Activated naive CD8-positive, alpha-beta T cell treated with anti-CD3 and anti-CD28 coated beads for 36 hours (primary cell): ENCODE measurements at places on chromosomes 2 and 18.

DNA sequence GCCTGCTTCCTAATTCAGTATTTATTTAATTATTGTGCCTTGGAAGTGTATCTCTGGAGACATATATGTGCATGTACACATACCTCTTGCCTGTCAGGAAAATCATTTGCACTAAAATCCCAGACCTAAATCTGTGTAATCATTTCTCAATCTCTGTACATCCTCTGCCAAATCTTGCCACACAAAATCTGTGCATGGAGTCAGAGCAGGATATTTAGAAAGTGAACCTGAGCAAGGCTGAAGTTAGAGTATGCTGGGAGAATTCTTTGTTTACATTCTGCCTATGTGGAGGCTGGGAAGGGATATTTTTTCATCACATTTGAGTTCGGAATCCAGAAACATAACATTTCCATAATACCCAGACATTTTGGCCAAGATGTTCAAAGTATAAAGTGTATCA is 9.3 kb downstream of the XRCC5 start:
- no peak for DNase-seq

DNA sequence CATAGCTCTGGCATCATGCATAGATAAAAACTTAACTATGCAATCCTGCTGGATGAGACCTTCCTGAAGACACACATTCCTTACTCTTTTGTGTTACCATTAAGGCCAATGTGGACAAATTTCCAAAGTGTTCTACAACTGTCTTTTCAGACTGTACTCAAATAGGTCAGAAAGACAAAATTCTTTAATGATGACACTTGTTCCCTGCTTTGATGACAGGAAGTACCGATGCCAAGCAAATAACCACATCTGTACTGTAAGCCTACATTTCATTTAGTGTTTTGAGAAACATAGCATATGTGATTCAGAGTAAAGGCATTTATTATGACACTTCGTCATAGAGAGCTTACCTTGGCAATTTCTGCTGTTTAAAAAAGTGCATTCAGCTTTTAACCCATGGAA is 55.0 kb downstream of the PMAIP1 start:
- DNase-seq, result no peak

- DNase-seq, result no peak
These were observed 11.8 kb downstream of the IWS1 start for GRCh38 chr2:127514485-127514884.

- DNase-seq, result no peak
These were observed 26.8 kb downstream of the MOGAT1 start for GRCh38 chr2:222698276-222698675.

DNA sequence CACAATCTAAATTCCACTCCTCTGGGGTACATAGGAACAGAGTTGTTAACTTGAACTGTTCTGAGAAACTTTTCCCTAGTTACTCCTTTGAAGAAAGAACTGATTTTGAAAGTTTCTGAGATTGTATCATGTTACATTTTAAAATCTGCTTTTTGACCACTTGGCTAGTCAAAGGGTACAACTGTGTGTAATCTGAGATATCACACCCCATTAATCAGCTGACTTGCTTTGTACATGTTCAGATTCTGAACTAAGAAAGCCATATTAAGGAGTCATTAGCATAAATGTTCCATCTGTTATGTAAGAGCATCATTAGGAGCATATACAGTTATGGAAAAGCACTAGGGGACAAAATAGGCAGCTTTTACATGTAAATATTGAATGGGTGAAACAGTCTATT is 3.8 kb upstream of the WDR35 start:
- DNase-seq, result no peak

DNA sequence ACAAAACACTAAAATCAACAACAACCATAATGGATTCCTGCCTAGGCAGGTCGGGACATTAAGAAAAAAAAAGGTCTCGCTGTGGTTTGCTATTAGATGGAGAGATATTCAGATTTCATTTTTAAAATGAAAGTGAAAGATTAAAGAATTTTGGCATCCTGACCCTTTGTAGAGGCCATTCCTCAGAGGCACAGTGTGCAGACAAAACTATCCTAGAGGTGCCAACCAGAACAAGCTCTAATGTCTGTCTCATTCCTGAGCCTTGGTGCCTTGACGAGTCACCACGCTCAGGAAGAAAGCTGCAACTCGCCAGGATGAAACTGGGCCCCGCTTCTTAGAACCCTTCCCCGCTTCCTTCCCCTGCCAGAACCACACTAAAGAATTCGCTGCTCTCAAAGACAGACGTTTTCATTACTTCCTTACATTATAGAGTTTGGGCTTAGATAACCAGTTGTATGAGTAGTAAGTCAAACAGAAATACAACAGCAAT is 156.0 kb downstream of the TGIF1 start:
- peak; percentile 13 for DNase-seq

GRCh38 chr2:167388901-167389300 is 500.6 kb downstream of the XIRP2 start:
- DNase-seq, result no peak

DNA sequence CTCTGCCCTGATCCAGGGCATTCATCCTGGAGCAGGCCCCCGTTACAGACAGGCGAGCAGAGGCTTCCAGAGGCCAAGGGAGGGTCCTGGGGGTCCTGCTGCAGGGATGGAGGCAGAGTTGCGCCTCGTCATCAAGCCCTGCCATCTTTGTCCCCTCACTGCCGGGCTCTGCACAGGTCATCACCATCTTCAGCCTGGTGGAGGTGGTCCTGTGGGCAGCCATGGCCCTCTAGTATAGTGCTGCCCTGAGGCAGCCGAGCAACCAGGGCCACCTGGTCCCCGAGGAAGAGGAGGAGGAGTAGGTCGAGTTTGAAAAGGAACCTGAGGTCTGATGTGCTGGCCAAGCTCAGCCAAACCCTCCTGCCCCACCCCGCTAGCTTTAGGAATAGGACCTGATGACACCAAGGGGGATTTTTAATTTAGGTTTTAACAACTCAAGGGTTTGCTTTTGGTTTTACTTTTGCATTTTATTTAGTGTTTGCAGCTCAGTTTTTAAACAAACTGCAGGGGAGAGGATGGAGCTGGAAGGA is 8.8 kb upstream of the ALPI start:
- no peak for DNase-seq

GRCh38 chr2:222950638-222951285 is 89.9 kb downstream of the ACSL3 start:
- DNase-seq, result no peak

GRCh38 chr18:12750076-12750714 is 47.4 kb downstream of the PSMG2 start:
- peak; percentile 29 for DNase-seq

GRCh38 chr2:173410579-173410978 is 55.9 kb downstream of the CDCA7 start:
- DNase-seq, result no peak

DNA sequence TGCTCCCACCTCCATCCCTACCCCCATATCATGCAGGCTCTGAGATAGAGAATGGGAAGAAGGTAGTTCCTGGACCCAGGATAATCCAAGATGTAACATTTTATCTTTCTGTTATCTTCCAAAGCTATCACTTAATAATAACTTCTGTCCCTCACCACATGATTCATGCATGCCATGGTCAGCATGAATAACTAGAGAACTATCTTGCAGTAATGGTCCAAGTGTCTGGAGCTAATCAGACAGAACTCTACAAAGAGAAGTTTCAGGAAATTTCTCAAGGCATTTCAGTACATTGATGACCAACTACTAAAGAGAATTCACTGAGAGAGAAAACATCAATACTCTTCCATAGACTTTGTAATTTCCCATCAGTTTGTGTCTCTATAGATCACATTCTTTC is 1469.7 kb upstream of the PIK3C3 start:
- no peak for DNase-seq

GRCh38 chr2:239142806-239143205 is 258.0 kb downstream of the HDAC4 start:
- DNase-seq, result no peak

- DNase-seq, result no peak
These were observed 175.6 kb downstream of the PRKCE start for GRCh38 chr2:45826884-45827635.

- no peak for DNase-seq
These were observed 20.8 kb downstream of the FAM171B start for GRCh38 chr2:186714611-186715010.

- DNase-seq, result no peak
These were observed 204.1 kb upstream of the VRK2 start for GRCh38 chr2:57842531-57842930.

GRCh38 chr18:45137087-45137419 is 456.4 kb downstream of the SETBP1 start:
- no peak for DNase-seq

DNA sequence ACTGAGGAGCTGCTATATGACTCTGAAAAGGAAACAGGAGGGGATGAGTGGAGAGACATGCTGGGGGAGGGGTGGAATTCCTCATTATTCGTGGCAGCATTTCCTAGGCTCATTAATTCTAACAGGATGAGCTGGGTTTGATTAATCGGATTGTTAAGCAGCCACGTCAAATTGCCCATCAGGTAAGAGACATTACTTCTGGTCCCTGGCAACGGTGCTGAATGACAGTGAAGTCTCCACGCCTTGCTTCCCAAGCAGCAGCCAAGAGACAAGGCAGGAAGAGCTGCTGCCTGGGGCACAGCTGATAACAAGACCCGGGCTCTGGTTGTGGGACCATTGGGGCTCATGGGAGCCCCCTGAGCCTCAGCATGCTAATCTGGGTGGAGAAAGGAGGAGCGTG is 86.6 kb downstream of the MARCHF4 start:
- DNase-seq, result no peak

DNA sequence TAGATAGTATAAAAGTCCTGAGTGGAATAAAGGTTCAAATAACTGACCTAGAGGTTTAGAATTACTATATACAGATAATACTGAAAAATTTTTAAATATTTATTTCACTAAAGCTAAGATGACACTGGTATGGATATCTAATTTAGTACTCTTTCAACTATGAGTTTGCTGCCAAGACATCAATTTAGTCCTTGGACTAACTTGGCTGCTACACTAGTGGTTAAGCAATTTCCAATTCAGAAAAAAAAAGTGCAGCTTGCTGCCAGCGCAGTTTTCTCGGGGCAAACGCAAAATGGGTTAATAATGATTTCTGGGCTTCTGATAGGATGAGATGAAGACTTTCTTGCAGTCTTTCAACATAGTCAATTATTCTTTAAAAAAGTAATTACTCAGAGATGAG is 10.8 kb downstream of the BUB1 start:
- DNase-seq, result no peak

DNA sequence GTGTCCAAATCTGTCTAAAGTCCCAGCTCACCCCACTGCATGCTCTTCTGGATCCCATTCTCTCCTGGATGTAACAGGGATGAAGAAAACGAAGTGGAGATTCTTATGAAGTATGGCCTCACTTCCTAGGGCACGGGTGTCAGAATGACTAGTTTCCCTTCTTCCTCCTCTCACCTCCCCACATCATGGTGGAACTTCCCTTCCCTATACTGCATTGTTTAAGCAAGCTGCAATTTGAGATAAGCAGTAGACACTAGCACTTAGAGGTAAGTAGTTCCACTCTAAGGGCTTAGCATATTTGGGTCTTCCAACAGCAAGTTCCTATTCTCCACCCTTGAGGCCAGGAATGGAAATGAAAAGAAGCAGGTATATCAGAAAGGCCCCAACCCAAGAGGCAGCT is 29.7 kb downstream of the SLC4A5 start:
- no peak for DNase-seq

DNA sequence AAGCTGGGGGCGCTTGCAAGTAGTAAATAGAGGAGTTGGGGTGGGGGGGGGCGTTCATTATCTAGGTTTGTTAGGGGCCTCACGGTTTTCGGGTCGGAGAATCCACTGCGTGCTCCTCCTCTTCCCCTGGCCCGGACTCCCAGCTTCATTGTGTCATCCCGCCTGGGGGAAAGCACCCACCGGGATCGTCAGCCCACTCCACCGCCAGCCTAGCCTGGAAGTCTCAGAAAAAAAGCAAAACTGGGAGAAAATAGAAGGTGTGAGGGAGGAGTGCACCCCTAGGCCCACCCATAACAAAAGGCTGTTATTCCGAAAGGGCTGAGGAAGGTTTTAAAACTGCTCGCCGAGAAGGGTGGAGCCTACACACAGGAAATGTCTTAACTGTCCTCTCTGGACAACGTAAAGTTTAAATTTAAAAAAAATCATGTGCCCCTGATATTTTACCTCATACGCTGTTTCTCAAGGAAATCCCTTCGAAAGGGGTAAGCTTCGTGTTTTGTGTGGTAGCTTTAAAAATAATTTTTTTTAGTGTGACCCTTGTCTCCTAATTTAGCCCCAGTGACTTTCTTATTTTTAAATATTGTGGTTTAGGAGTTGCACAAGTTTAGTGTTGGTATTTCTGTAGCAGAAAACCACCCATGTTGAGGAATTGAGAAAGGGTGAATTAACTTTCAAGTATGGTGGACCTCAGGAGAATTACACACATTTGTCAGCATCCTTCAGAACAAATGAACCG is 104.2 kb downstream of the SPTBN1 start:
- DNase-seq, result peak; percentile 39

DNA sequence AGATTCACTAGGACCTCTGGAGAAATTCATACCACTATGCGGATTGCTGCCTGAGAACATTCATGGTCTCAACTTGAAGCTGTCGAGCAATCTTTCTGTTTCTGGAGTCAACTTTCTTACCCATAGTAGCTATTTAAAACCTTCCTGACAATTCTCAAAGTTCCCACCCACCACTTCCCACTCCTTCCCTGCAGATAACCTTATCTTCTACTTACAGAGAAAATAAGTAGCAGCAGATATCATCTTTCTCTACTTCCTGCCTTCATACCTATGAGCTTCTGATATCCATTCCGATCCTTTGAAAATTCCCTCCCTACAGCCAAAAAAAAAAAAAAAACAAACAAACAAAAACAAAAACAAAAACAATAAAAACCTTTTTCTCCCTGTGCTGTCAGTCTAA is 81.2 kb upstream of the CYRIA start:
- no peak for DNase-seq

GRCh38 chr2:19416083-19416482 is 57.7 kb upstream of the OSR1 start:
- DNase-seq, result no peak

DNA sequence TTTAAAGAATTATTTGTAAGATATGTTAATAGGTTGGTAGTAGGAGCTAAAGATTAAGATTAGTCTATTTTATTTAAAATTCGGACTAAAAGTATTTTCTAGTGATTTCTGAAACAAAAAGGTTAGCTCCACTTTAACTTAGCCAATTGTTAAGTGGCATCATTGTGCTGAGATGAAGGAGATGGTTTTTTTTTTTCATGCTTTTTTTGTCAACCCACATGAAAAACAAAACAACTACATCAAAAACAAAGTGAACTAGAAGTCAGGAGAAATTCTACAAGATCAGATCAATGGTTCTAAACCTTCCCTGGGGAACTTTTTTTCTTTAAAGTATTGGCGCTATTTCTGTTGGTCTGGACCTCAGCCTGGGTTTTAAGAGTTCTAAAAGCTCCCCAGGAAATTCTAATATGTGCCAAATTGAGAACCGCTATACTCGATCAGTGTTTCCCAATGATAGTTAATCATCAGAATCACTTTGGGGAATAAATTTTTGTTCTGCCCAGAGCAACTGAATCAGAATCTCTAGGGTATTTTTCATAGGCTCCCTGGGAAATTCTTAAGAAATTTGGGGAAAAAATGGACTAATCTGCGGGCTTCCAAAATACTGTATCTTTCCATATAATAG is 2.3 kb downstream of the ZC3H6 start:
- no peak for DNase-seq

- no peak for DNase-seq
These were observed 627.6 kb downstream of the CCDC85A start for GRCh38 chr2:56811401-56811800.

- DNase-seq, result peak; percentile 1
These were observed 219.8 kb downstream of the DPP10 start for GRCh38 chr2:114661971-114662939.

- DNase-seq, result no peak
These were observed 401.5 kb downstream of the CNTNAP5 start for GRCh38 chr2:124426625-124427024.
